ENCODE measurements at places on chromosomes 12 and 14.

DNA sequence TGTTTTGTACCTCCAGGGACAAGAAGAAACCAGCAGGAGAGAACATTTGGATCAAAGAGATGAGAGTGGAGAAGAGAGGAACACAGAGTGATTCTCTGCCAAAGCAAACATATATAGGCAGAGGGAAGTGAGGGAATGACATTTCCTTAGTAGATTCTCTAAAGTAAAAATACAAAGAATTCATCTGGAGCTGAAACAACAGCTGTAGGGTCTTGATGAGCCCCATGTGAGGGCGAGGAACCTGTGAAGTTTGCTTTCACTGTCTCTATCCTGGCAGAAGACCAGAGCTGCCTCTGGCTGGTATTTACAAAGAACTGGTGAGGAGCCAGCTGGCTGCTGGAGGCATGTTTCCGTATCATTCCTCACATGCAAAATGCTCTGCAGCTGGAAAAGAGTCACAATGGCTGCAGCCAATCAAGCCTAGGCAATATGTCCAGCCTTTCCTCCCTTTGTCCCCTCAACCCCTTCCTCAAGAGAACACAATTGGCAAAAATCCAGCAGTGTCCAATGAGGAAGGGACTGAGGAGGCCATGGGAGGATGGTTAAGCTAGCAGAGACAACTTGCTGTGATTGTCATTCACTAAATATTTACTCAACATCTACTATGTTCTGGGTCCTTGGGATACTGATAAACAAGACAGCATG, 122.5 kb downstream of the PHLDA1 start:
- peak; percentile 75 for DNase-seq

DNA sequence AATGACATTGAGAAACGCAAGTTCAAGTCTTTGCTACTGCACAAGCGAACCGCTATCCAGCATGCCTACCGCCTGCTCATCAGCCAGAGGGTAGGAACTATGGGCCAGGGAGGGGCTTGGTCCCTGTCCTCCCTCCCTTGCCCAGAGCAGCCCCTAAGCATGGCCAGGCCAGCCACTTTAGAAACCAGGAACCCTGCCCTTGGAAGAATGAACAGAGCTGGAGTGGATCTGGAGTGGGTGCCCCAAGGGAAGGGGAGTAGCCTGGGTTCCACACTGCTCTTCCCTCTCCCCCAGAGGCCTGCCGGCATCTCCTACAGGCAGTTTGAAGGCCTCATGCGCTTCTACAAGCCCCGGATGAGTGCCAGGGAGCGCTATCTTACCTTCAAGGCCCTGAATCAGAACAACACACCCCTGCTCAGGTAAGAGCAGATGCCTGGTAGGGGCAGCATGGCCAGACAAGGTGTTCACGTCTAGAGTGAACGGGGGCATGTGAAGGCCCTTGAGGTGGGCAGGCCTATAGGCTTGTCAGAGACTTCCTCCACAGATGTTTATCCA, 55.8 kb downstream of the TPCN1 start:
- DNase-seq, result no peak

DNA sequence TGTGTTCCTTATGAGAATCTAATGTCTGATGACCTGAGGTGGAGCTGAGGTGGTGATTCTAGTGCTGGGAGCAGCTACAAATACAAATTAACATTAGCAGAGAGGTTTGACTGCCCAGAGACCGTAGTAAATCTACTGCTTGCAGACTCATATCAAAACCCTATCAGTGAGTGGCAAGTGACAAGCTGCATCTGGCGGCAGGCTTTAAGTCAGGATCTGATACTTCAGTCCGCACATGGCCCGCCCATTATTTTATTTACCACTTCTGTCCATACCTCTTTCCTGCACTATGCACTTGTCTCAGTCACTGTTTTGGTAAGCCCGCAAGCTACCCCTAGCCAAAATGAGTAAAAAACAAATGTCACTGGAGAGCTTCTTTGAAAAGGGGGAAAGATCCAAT, 11.4 kb downstream of the CEP128 start:
- no peak for DNase-seq

- DNase-seq, result no peak
Measured at GRCh38 chr12:104680070-104680469, 223.3 kb downstream of the CHST11 start.

DNA sequence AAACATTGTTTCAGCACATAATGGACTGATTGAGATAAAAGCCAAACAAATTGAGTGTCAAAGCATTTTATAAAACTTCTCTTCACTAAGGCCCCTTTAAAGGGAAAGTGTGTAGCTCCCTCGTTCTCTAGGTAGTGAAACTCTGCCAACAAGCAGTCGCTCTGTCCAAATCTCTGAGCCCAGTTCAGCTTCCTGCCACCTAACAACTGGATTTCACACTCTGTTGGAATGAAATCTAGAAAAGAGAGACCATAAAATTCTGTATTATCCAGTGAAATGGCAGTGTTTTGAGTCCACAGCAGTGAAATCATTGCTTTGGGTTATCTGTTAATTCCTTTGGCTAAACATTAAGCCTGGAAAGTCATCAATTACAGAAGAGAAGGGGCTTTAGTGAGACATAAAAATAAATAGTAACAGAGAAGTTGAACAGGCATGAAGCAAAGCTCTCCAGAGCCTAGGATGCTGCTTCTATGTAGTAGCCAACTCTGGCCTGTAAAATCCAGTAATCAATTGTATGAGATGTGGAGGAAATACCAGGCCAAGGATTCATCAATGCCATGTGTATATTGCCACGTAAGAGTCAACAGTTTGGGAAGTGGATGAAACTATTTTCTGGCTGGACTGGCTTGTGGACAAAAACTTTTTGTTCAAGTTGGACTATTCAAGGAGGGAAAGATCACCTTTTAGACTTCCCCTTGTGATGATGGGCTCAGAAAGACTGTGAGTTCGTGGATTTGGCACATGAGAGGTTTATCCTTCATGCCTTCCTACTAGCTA, 122.5 kb downstream of the WIF1 start:
- peak; percentile 21 for DNase-seq
